ENCODE measurements at places on chromosomes 5 and 9.
A peak's percentile ranks its signal among the peaks of the same experiment; 100 is the strongest.

- no peak for DNase-seq
These were observed 381.4 kb upstream of the CD180 start for GRCh38 chr5:67578011-67578410.

DNA sequence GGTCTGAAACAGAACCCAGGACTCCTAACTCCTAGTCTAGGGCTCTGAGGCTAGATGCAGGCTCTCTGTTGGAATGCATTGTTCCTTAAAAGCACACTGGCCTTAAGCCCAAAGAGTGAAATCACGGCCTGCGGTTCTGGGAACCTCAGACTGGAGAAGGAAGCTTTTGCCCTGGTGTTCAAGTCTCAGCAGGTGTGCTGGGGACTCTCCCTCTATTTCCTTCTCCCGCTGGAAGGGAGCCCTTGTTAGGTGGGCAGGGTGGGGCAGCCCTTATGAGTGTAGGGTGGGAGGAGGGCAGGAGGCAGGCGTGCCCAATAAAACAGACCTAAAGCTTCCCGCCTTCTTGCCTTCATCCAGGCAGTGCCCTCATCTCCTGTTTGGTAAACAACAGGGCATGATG is 1.8 kb upstream of the PPARGC1B start:
- no peak for DNase-seq

GRCh38 chr5:31995006-31995405 is 179.1 kb downstream of the GOLPH3 start:
- DNase-seq, result no peak

- DNase-seq, result no peak
These were observed 9.1 kb downstream of the LURAP1L start for GRCh38 chr9:12783767-12784460.

DNA sequence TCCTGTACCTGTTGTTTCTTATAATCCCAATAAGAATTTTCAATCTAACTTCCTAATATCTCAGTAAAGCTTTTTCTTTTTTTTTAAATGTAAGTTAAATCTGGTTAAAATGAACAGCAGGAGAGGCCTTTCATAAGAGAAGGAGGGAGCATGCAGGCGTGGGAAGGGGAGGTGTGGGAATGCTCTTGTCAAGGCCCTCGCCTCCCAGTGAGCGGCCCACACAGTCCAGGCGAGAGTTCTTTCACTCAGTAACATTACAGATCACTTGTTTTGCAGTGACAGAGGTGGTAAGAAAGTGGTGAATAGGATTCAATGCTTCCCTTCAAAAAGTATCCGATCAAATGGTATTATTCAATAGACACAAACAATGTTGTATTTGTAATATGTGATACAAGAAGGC is 125.0 kb downstream of the EPB41L4A start:
- DNase-seq, result no peak

DNA sequence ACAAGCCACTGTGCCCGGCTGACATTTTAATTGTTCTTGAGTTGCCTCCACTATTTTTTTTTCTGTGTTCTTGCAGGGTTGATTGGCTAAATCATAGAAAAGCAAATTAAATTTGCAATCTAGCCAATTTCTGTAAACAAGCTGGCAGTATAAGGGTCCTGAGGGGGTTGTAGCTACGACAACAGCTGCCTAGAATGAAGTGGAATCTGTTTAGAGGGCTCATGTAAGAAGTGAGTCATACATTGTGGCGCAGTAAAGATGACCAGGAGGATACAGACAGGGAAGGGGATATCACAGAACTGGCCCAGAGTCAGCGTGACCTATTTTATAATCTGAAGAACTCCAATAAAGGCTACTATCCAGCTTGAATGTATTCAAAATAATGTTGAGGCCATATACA is 82.2 kb upstream of the TLE1 start:
- no peak for DNase-seq

DNA sequence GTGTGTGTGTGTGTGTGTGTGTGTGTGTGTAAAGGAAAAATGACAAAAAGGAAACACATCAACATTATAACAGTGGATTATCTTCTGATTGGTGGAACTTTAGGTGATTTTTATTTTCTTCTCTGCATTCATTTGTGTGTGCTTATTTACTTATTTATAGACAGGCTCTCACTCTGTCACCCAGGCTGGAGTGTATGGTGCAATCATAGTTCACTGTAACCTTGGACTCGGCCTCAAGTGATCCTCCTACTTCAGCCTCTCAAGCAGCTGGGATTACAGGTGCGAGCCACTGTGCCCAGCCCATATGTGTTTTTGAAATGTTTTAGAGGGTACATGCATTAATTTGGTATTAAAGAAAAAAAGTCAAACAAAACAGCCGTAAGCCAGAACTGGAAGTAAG is 39.1 kb downstream of the FAT2 start:
- DNase-seq, result no peak

- no peak for DNase-seq
These were observed 41.7 kb upstream of the IL17B start for GRCh38 chr5:149420545-149421371.

GRCh38 chr9:97059626-97060025 is 20.7 kb upstream of the CTSV start:
- no peak for DNase-seq

DNA sequence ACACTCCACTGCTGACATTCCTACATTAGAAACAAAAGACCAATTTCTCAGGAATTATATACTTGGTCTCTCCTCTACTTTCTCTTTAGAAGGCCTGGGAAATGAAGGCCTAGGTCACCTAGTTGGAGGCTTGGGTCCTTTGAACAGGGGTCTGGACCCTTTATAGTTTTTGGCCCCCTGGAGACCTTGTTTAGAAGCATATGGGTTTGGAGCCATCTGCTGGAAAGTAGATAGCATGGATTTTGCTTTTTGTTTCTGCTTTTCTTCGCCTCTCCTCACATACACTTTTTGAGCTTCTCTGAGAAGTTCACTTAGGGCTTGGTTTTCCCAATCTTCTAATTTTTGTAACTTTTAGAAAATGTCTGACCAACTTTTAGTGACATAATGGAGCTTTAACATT is 67.1 kb upstream of the CDK20 start:
- DNase-seq, result no peak

- no peak for DNase-seq
These were observed 628 bp downstream of the HOMER1 start for GRCh38 chr5:79513308-79513703.

- no peak for DNase-seq
These were observed at the start of gene OR5C1 for GRCh38 chr9:122788831-122789230. Gene OR5C1, plus strand, starts transcription at chr9:122788933. Its CDS starts 0 bp downstream, at chr9:122788933.

- no peak for DNase-seq
These were observed 602.6 kb upstream of the DMAC1 start for GRCh38 chr9:8401961-8402705.

DNA sequence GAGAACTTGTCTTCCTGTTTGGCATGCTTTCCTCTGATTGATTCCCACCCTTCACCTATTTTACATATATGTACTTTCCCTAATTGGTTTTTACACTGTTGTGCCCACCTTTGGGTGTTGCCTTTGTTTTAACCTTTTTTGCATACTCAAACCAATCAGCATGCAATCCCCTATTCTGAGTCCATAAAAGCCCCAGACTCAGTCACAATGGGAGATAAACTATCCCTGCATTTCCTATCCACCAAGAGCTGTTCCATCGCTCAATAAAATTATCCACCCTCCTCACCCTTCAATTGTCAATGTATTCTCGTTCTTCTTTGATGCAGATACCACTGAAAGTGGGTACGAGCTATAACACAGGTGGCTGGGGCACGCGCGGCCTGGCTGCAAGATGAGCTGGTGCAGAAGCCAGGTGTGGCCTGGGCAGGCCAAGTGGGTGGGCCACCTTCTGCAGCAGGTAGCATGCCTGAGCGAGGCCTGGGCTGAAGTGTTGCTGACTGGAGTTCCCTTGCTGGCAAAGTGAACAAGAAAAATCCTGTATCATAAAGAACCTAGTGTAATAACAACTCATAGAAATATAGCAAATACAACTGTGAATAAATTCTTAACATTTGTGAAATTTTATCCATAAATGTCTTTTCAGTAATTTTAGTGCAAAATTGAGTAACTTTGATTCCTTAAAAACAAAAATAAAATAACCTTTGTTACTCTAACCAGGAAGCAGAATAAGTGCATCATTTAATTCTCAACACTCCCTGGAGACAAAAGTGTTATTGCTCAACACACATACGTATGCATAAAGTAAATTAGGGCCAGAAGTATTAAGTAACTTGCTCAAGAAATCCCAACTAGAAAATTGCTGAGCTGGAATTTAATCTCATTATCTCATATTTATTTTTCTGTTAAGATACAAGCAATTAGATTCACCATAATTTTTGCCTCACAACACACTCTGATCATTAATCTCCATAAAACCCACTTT is 685.3 kb upstream of the EDIL3 start:
- DNase-seq, result no peak

GRCh38 chr9:101028346-101029314 is at the start of gene PLPPR1:
Gene PLPPR1, plus strand, starts transcription at chr9:101028727.
- DNase-seq, result no peak

GRCh38 chr5:5494489-5495402 is 72.3 kb downstream of the ICE1 start:
- peak; percentile 91 for DNase-seq

DNA sequence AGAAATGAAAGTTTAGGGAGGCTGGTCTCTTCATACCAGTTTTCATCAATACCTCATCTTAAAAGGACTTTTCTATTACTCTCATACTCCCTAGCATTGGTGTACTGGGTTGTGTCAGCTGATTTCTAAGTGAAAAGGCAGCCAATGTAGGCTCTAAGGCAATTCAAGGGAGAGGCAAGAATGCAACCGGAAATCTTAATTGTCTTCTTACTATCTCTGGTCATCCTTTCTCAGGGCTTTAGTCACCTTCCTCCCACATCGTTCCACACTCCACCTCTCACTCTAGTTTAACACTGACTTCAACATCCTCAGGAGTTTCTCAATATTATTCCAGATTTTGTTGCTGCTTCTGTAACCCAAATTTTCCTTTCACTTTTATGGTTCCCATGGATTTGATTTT is 281.8 kb upstream of the RFX3 start:
- DNase-seq, result no peak

- no peak for DNase-seq
These were observed 204.9 kb downstream of the MCTP1 start for GRCh38 chr5:95080030-95080429.

GRCh38 chr5:177378884-177379883 is 5.0 kb upstream of the SLC34A1 start:
- no peak for DNase-seq

DNA sequence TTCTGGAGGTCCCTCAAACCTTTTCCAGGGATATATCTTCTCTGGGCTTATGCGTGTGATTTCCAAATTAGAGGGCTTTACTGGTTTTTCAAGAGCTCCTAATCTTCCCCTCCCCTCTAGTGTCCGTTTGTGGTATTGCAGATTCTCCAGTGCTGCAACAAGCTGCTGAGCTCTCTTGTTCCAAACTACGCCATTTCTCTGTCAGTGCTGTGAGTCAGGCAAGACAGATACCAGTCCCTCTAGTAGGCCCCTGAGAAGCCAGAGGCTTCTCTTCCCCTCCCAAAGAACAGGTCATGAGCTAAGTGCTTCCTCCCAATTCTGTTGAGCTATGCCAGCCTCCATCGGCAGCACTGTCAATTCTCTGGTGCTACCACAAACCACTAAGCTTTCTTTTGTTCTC is 149.5 kb downstream of the FANCC start:
- DNase-seq, result peak; percentile 63

DNA sequence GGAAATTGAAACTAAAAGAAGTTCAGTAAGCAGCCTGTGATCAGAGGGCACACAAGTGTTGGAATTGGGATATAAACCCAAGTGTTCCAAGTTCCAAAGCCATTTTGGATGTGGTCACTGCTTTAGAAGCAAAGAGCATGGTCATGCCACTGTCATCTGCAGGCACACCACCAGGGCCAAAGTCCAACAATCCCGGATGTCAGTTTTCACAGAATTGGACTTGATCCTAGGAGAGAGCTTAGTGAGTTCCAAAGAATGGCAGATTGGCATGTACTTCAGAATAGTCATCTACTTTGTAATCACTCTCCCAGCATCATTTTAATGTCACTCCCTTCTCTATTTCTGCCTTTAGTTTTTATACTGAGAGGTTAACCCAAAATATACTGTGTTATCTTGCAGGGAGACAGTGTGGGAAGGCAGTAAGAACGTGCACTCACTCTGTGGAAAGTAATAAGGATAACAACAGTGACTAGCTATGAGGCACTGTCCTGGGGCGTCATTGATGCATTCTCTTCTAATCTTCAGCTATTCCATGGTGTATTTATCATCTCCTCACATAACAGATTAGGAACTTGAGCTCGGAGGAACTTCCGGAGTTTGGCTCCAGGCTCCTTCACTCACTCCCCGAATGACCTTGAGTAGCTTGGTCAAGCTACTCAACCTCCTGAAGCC is 388.0 kb downstream of the ACTL7B start:
- DNase-seq, result no peak

- no peak for DNase-seq
These were observed 36.2 kb downstream of the STC2 start for GRCh38 chr5:173291722-173292658.

DNA sequence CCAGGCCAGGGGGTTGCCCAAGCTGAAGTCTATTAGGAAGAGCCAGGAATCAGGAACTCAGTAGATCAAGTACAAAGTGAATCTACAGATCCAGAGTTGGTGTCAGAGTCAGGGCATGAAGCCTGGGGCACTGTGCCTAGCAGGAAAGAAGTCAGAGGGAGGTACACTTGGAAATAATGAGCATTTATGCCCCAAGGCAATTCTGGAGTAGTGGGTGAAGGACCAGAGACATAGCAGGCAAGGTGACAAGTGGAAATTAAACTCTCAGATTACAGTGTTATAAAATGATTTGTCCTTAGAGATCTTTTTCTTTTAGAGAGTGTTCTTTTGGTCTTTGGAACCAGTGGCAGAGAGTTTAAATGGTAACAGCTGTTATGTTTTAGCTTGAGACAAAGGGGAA is 138.0 kb downstream of the ADAMTSL1 start:
- no peak for DNase-seq

DNA sequence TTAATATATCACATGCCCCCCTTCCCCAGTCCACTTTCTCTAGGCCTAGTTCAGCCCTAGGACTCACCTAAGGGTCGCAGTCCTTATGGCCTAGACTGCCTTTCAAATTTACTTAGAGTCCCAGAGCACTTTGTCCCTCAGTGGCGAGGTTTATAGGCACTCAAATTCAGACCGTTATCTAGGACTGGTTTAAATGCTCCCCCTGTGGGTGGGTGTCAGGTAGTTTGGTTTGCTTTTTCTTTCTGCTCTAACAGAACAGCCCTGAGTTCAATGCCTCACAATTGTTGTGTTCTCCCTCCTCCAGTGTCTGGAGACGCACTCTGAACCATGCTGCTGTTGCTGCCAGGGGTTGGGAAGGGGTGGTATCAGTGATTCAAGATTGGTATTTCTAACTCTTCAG is 317.1 kb downstream of the MAT2B start:
- DNase-seq, result no peak

DNA sequence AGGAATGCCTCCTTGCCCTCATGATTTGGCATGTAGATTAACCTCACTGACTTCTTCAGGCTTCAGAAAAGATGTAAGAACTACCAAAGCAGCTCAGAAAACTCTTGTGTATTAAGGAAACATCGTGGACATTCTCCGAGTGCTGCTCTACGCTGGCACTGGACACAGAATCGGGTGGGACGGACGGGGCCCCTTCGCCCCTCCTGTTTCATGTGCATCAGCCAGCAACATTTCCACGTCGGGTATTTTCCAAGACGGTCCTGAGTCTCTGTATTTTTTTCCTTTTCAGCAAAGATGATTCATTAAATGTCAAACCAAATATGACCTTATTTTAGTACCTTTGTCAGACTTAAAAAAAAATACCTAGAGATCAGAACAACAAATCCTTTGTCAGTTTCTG is 583.6 kb downstream of the CCDC171 start:
- DNase-seq, result no peak

All from CD4-positive, alpha-beta T cell treated with Interleukin-21 for 1 hour (primary cell).